Astrocyte (in vitro differentiated cells and primary cell): ENCODE measurements at places on chromosomes 4 and X. TPM values are rescaled to one million over a fixed set of nuclear protein-coding genes. Genes with fewer than 3 reads are reported as not detected.

Gene STS
- total RNA-seq, result 3.9 and 4.6 TPM in 2 replicates

Gene LRP2BP
- total RNA-seq, result 0.26 and 0.27 TPM in 2 replicates

Gene F8
- total RNA-seq, result 2.5 TPM in 2 replicates

Gene VGLL1
- 1.3 TPM in 1 of 2 replicates, not detected in the other for total RNA-seq

Gene MAGEA2
- total RNA-seq, result 6.1 and 7.1 TPM in 2 replicates
